ENCODE measurements at places on chromosomes 3 and 15. TPM values are rescaled to one million over a fixed set of nuclear protein-coding genes. Genes with fewer than 3 reads are reported as not detected.

The MPI gene
- total RNA-seq = 53.7 TPM

The CPB1 gene
- not detected for total RNA-seq

- no peak for DNase-seq
These were observed 45.3 kb upstream of the VILL start for GRCh38 chr3:37945156-37945806.

- DNase-seq = no peak
These were observed 37.9 kb downstream of the CMTM8 start for GRCh38 chr3:32276279-32276841.

The CCDC66 gene
- 12.4 TPM for total RNA-seq

- no peak for DNase-seq
These were observed 111.0 kb downstream of the LRRK1 start for GRCh38 chr15:101029971-101030661.
